ENCODE measurements at places on chromosomes 6 and 20. TPM values are rescaled to one million over a fixed set of nuclear protein-coding genes. Genes with fewer than 3 reads are reported as not detected.

Gene GFRAL
- not detected for total RNA-seq

Gene CAP2
- 5.0 TPM for total RNA-seq

Gene ID4
- total RNA-seq = 69.0 TPM

DNA sequence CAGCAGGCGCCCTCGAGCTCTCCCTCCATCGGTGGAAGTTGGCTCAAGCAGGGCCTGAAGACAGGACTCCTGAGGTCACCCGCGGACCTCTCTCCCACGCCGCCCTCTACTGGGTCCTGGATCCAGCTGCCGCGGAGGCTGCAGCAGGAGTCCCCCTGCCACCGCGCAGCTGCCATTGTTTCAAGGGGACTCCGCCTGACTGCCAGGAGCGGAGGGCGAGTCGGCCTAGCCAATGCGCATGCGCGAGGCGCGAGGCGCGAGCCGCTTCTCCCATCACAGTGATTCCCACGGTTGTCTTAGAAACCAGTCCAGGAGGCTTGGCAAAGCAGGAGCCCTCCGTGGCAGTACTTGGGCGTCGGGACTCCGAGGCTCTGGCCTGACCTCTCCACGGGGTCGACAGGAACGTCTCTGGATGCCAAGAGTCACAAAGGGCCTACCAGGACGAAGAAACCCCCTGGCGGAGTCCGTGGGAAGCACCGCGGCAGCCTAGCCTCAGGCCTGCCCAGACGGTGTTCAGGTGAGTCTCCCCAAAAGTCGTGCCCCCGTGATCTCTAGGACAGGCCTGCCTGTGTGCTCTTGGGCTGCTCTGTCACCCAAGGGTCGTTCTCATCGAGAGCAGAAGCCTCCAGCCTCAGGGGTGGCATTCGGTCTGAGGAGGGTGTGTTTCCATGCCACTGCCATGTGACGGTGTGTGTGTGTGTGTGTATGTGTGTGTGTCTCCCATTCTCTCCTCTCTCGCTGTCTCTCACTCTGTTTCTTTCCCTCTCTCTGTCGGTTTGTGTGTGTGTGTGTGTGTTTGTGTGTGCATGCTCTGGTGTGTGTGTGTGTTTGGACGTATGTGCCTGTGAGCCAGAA lies 290.6 kb upstream of the ZNF337 start:
- H3K4me1 ChIP-seq = no peaks in the 10 kb centered on the region
- H3K36me3 ChIP-seq = no peaks in the 10 kb centered on the region
- peak overlapping the region; percentile 42 for H3K4me3 ChIP-seq

GRCh38 chr20:49737260-49737659 lies 23.6 kb upstream of the B4GALT5 start:
- no peak for DNase-seq
- H3K4me1 ChIP-seq = no peaks in the 10 kb centered on the region
- H3K4me3 ChIP-seq = no peak overlapping the region
- H3K36me3 ChIP-seq = no peaks in the 10 kb centered on the region
- no peaks in the 10 kb centered on the region for H3K27me3 ChIP-seq

DNA sequence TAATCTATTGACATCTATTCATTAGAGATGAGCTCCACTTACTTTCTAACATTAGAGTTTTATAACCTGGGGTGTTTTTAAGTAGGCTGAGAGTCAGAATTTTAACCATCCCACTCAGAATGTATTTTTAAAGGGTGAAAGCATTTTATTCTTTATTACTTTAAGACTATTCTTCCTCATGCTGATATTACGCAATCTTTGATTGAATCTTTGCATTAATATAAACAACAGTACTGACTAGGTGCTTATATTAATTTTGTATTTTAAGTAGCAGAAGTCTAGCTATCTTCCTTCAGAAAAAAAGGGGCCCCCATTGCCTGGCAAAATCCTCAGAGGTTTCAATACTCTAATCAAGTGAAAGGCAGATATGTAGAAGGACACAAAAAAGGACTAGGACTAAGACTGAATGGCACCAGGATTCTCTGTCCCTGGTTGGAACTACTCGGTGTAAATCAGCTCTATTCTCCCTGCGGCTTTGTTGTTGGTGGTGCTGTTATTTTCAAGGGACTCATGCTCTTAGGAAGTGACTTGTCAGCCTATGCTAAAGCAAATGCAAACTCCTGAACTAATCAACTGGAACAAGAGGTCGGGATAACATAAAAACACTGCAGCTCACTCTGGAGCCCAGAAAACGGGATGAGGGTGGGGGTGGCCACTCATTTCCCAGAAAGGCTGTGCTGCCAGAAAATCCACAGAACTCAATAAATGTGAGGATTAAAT lies 1324.4 kb downstream of the GRIK2 start:
- no peaks in the 10 kb centered on the region for H3K27me3 ChIP-seq
- no peaks in the 10 kb centered on the region for H3K36me3 ChIP-seq
- no peak overlapping the region for H3K27ac ChIP-seq

GRCh38 chr6:33926451-33926850 lies 122.6 kb upstream of the MLN start:
- no peak overlapping the region for H3K27ac ChIP-seq
- H3K36me3 ChIP-seq = no peaks in the 10 kb centered on the region
- no peak overlapping the region for H3K4me3 ChIP-seq
- DNase-seq = no peak
- H3K4me1 ChIP-seq = no peaks in the 10 kb centered on the region

Data from tibial nerve (tissue), 4 donors.